Psoas muscle (tissue), 8 donors: ENCODE measurements at places on chromosomes 12 and 14. TPM values are rescaled to one million over a fixed set of nuclear protein-coding genes. Genes with fewer than 3 reads are reported as not detected.

DNA sequence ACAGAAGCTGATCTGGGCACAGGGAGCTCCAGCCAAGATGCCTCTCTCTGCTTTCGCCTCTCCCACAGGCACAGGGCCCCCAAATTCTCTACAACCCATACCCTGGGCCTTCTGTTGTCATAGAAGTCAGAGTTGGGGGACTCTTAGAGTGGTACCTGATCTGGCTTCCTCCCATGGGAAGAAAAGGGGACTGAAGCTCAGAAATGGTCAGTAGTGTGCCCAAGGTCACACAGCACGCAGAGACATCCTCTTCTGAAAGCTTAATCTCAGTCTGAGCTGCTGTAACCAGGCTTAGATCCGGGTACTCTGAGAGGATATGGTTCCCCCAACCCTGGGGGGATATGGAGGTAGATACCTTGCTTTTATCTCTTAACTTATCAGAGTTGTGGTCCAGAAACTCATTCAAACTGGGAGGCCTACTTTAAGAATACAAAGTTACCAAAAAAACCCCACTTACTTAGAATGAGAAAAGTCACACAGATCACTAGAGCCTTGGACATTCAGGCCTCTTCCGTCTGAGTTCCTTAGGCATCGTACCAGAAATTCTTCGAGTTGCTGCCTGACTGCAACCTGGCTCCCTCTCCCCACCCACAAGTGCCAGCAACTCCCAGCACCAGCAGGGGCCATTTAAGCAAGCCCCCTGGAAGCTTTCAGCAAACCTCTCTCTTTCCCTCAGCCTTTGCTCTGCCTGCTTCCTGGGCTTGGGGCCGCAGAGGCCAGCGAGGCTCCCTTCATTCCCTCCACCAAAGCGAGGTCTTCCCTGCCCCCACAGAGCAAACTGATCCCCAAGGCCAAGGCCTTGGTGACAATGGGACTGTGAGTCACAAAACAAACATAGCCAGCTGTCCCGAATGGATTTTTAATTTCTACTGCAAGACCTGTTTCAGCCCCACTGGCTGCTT lies 13.9 kb downstream of the KRT7 start:
- DNase-seq, result no peak

DNA sequence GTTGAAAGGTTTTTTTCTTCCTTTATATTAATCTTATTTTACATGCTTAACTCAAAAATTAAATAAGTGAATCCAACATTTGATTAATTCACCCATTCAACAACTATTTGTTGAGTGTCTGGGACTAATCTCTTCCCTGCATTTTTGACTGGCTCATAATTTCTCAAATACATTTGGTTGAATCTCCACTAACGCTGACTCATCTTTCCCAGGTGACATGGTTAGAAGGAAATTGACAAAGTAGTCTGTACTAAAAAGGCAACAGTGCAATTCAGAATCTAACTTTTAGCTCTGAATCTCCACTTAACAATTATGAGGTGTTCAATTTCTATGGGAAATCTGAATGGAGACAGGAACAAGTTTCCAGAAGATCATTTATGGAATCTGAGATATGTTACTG lies 88.9 kb downstream of the LIN7A start:
- no peak for DNase-seq

GRCh38 chr12:71161591-71161990 lies 3.8 kb upstream of the TSPAN8 start:
- DNase-seq, result no peak

DNA sequence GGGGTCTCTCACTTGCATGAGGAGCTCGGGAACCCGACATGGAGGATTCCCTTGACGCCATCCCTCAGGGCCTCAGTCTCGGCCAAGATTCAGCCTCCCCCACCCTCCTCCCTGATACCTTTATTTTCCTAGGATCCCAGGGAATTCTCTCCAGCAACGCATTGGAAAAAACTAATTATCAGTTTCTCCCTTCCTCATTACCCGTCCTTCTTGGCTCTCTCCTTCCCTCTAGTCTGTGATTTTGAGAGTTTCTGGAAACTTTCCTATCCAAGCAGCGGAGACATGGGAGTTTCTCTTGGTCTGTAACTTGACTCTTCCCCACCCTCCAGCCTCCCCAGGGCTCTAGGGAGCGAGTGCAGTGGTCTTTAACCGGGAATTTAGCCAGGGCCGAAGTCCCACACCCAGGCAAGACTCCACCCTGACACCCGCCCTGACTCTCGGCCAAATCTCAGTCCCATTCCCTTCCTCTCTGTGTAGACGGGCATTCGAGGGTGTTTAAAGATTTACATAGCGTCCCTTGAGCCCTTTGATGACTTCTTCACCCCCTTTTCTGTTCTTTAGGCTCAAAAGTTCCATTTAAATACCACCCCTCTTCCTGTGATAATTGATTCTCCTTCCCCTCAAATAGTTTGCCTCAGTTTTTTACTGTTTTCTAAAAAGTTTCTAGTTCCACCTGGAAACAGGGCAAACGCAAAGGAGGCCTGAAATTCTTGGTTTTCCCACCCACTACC lies 6.7 kb downstream of the HOXC5 start:
- DNase-seq, result peak; percentile 80

DNA sequence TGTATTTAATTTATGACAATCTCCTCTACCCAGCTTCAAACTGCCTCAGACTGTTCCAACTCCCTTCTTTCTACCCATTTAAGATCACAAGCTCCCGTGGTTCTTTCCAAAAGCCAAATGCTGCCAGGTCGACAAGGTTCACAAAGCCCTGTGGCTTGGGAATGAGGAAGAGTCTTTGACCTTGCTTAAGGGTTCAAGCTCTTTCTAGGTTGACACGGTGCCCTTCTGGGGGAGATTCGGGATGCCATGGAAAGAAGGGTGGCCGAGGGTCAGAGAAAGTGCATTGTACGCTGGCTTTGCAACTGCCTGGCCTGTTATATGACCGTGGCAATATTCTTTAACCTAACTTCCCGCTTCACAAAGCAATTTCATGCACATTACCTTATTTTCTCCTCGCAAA lies 239.3 kb downstream of the ANO2 start:
- no peak for DNase-seq

The CEP170B gene
- 15.7 TPM for total RNA-seq

- DNase-seq, result no peak
Observed at GRCh38 chr12:29547151-29547632, 49.7 kb upstream of the OVCH1 start.

DNA sequence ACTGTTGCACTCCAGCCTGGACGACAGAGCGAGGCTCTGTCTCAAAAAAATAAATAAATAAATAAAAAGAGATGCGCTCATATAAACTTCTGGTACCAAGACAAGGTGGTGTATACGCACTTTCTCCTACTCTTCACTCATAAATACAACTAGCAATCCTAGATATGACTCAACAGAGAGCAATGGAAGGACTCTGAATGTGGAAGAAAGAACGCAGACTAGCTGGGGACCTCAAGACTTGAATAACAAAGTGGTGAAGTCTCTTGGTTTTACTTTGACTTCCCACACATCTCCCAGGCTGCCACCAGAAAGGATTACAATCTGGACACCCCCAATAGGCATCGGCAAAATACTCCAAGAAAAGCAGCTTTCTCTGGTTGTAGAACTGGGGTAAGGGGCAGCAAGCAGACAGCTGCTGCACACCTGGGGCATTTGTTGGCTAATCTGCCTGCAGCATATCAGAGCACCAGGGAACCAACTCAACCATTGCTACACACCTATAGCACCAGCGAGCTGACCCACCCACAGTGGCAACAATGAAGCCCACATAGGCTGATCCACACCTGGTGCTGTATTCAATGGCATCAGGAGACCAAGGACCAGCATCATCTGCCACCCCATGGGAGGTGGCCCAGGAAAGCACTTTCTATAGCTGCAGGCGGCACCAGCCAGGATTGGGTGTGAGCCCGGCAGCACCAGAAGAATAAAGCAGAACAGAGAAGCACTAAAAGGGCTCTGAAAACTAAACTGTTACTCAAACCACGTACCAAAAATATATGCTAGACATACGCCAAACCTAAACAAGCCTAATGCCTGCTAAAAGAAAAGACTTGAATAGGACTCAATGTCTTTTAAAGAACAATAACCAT lies 1231.7 kb upstream of the TMEM132C start:
- DNase-seq, result no peak

GRCh38 chr12:116366456-116366776 lies 88.9 kb upstream of the MED13L start:
- DNase-seq, result no peak

DNA sequence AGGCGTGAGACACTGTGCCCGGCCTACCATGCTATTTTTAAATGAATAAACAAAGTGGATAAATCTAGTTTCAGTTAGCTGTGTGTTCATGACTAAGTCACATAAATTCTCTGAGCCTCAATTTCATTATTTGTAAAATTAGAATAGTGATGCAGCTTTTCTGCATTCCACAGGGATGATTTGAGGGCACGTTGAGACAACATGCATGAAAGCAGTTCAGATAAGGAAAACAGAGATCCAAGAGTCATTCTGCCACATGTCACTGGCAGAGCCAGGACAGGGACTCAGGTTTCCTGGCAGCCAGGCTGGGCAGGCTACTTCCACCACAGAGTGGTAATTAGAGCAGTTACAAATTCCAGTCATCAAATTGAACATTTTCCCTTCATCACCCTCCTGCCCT lies 2.9 kb upstream of the PPP4R4 start:
- peak; percentile 57 for DNase-seq

The RNASE1 gene
- total RNA-seq, result 97.8 TPM

The MORN3 gene
- total RNA-seq, result not detected

DNA sequence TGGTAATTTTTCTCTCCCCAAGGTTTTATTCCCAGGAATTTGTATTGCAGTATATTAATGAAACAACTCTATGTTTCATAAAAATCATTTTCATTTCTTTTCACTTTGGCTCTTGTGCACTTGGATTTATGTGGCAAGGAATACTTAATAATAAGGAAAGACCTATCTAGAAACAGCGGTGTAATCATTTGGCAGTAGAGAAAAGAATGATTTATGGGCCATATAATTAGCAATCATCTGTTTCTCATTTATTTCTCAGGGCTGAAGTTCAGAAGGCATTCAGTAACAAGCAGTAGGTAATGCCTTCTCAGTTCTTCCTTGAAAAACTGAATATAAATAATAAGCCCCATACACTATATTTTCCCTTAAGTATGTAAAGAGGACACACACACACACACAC lies 172.6 kb downstream of the ANO4 start:
- DNase-seq, result no peak

GRCh38 chr12:105930557-105931503 lies 207.9 kb downstream of the NUAK1 start:
- DNase-seq, result no peak

The CCDC196 gene
- total RNA-seq, result not detected

GRCh38 chr14:104665657-104666522 lies 23.5 kb upstream of the INF2 start:
- no peak for DNase-seq

GRCh38 chr12:102602521-102602920 lies 122.2 kb upstream of the IGF1 start:
- DNase-seq, result no peak

The KCNC2 gene
- total RNA-seq, result 0.99 TPM

DNA sequence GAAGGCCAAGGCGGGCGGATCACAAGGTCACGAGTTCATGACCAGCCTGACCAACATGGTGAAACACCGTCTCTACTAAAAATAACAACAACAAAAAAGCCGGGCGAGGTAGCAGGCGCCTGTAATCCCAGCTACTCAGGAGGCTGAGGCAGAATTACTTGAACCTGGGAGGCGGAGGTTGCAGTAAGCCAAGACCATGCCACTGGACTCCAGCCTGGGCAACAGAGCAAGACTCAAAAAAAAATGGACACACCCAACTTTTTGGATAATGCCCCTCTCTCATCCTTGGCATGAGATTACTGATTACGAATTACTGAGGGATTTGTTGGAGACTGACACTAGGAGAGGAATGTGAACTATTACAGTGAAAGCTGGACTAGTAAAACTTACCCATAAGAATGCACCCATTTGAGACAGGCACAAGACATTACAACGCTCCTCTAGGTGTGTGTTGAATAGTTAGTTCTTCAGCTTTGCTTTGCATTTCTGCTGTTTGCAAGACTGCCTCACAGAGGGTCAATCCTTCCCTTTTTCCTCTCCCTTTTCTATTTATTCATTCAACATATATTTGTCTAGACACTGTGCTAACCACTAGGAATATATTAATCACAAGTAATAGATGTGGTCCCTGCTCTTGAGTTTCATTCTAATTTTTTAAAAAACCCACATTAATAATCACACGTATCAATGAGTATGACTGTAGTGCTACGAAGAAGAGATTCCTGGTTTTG lies 46.0 kb upstream of the OR5AU1 start:
- no peak for DNase-seq
